ENCODE measurements at places on chromosomes 7 and 10. TPM values are rescaled to one million over a fixed set of nuclear protein-coding genes. Genes with fewer than 3 reads are reported as not detected.

GRCh38 chr10:102112210-102112817 is 7.9 kb downstream of the LDB1 start:
- no peaks in the 10 kb centered on the region for H3K27me3 ChIP-seq
- H3K4me1 ChIP-seq = peaks cover 39% of the 10 kb centered on the region
- H3K4me3 ChIP-seq = peak overlapping the region; percentile 90
- no peak for DNase-seq
- peak overlapping the region; percentile 82 for H3K27ac ChIP-seq

DNA sequence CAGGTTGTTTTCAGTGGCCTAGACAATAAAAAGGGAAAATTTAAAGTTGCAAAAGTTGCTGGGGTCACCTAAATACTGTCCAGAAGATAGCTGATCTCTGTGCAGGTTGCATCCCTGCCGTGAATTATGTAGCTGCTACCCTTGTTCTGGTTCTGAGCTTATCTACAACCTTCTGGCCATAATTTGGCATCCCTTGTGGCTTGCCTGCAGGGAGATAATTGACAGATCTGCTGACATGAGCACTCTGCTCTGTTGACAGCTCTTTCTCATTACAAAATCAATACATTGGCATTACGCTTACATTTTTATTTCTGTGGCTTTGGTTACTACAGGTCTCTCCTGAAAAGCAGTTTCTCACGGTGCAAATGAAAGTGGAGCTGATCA is 29.3 kb upstream of the HECTD2 start:
- no peak for DNase-seq
- no peak overlapping the region for H3K4me3 ChIP-seq
- peaks cover 58% of the 10 kb centered on the region for H3K27me3 ChIP-seq
- H3K27ac ChIP-seq = no peak overlapping the region
- H3K4me1 ChIP-seq = peaks cover 28% of the 10 kb centered on the region

GRCh38 chr7:44263326-44264082 is 61.9 kb downstream of the CAMK2B start:
- no peak for DNase-seq
- no peak overlapping the region for H3K27ac ChIP-seq
- no peaks in the 10 kb centered on the region for H3K36me3 ChIP-seq

DNA sequence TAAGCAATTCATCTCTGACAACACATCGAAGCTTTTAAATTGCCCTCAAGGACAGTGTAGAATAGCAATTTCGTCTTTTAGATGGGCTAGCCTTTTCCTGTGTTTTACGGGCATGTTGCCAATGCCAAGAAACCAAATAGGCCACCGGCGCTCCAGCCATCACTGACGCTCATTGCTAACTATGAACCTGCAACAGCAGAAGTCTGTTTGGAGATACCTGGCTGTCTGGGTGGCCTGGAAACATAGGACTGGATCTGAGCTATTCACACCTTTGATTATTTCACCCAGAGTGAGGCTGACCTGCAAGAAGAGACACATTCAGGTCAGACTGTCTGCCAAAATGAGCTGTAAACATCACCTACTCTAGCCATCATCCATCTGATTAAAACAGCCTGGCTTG is 12.0 kb downstream of the KPNA7 start:
- H3K36me3 ChIP-seq = no peaks in the 10 kb centered on the region
- no peaks in the 10 kb centered on the region for H3K4me1 ChIP-seq
- no peak for DNase-seq
- H3K27me3 ChIP-seq = no peaks in the 10 kb centered on the region
- no peak overlapping the region for H3K4me3 ChIP-seq

The ENO4 gene
- total RNA-seq = 2.6 TPM

The SKAP2 gene
- total RNA-seq = 50.8 TPM

The ANKRD22 gene
- total RNA-seq = 0.63 TPM

Data from mesothelial cell of epicardium (in vitro differentiated cells).